ENCODE measurements at places on chromosomes 6 and 20. TPM values are rescaled to one million over a fixed set of nuclear protein-coding genes. Genes with fewer than 3 reads are reported as not detected.

DNA sequence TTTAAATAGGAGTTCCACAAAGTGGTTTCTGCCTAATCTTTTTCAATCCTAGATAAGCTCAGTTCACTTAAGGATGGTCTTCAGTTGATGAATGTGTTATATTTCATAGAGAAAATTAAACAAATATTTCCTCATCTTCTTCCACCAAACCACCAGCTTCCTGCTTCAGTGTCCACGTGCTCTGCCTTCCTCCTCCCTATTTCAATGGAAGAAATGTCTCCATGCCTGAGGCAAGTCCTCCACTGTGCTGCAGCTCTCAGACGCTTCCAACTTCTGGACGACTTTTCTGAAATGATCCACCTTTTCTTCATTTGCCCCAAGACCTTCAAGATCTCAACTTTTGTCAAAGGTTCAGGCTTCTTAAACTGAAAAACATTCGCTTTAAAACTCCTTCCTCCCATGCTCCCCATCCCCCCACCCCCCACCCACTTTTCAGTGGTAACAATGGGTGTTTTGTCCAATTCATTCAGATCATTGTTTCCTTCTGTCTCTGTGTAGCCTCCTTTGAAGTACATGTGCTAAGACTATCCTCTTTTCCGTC is 25.3 kb upstream of the FABP7 start:
- DNase-seq = no peak

DNA sequence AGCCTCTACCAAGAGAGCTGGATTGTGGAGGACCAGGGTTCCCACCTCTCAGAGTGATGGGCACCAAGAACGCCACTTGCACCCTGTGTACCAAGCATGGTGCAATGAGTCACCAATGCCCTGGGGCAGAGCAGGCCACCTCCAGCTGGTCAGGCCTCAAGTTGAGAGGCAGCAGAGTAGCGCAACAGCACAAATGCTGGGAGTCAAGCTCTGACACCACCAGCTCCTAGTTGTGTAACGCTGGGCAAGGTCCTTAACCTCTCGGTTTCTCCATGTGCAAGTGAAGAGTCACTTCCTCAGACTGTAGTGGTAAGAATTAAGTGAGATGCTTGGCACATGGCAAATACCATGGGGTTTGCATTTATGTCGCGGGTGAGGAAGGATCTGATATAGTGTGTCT is 25.6 kb downstream of the GFOD1 start:
- DNase-seq = no peak

DNA sequence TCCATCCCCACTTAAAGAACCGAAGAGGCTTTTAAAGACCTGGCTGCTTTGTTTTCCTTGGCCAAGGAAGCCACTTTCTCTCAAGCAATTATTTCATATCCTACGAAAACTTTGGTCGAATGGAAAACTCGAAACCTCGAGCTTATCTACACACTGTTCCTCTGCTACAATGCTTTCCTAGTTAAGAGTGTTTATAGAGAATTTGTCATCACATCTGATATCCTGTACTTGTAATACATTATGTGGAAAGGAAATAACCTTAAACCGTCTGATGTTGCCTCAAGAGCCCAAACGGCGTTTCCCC is 28.1 kb downstream of the TFAP2B start:
- DNase-seq = no peak

- peak; percentile 3 for DNase-seq
Measured at GRCh38 chr6:52020945-52021570, 66.4 kb downstream of the PKHD1 start.

GRCh38 chr6:35343835-35344550 is 1.6 kb downstream of the PPARD start:
- DNase-seq = no peak

- DNase-seq = no peak
Measured at GRCh38 chr20:25196786-25197120, 1.2 kb downstream of the ENTPD6 start.

GRCh38 chr6:147911686-147912085 is 403.2 kb downstream of the SAMD5 start:
- DNase-seq = no peak

DNA sequence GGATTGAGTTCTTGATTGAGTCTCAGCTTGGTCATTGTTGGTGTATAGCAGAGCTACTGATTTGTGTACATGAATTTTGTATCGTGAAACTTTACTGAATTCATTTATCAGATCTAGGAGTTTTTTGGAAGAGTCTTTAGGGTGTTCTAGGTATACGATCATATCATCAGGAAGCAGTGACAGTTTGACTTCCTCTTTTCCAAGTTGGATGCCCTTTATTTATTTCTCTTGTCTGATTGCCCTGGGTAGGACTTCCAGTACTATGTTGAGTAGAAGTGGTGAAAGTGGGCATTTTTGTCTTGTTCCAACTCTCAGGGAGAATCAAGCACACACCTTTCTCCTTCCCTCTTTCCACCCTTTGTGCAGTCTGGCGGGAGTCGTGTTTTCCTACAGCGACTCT is 26.4 kb downstream of the RPP40 start:
- DNase-seq = no peak

DNA sequence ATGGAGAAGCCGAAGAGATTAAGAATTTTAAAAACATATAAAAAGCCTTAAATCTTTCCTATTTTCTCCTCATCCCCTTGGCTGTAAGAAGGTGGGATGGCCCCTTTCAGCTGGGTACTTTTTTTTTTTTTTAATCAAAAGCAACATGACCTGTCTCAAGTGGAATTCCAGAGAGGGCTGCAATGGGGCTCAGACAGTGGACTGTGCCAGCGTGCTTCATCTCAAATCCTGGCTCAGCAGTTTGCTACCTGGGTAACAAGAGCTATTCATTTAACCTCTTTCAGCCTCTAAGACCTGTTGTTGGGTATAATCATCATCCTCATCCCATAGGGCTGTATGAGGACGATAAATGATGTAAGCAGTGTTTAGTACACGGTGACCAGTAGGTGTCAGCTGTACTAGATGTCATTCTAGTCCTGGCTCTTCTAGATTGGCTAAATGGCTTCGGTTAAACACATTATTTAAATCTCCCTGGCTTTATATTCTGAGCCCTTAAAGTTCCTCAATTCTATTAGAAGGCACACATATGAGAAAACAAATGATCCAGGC is 6.9 kb upstream of the PPP1R3G start:
- peak; percentile 34 for DNase-seq

DNA sequence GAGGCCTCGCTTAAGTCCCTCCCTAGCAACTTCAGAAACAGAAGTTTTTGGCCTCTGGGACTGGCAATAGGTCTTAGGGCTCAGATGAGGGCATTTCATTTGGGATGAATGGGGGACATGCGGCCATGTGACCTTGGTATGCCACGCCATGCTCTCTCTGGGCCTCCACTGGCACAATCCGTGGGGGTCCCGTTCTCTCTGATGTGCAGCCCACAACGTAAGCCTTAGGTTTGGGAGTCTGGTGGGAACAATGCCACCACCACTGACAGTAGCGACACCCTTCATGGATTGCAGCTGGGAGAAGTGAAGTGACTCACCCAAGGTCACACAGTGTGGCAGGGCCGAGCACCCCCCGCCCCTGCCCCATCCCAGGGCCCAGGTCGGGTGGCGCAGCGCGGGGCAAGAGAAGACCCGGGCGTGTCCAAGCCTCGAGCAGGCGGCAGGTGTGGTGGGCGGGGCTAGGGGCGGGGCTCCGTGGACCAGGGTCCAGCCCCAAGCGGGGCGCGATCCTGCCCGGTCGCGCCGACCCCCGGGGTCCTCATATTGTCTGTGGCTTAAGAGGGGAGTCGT is 864 bp upstream of the CEBPB start:
- DNase-seq = no peak

DNA sequence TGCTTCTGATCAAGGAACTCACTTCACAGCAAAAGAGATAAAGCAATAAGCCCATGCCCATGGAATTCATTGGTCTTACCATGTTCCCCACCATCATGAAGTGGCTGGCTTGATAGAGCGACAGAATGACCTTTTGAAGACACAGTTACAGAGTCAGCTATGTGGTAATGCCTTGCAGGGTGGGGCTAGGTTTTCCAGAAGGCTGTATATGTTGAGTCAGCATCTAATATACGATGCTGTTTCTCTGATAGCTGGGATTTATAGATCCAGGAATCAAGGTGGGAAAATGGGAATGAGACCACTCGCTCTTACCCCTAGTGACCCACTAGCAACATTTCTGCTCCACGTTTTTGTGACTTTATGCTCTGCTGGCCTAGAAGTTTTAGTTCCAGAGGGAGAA is 220.7 kb upstream of the RSPO3 start:
- no peak for DNase-seq

DNA sequence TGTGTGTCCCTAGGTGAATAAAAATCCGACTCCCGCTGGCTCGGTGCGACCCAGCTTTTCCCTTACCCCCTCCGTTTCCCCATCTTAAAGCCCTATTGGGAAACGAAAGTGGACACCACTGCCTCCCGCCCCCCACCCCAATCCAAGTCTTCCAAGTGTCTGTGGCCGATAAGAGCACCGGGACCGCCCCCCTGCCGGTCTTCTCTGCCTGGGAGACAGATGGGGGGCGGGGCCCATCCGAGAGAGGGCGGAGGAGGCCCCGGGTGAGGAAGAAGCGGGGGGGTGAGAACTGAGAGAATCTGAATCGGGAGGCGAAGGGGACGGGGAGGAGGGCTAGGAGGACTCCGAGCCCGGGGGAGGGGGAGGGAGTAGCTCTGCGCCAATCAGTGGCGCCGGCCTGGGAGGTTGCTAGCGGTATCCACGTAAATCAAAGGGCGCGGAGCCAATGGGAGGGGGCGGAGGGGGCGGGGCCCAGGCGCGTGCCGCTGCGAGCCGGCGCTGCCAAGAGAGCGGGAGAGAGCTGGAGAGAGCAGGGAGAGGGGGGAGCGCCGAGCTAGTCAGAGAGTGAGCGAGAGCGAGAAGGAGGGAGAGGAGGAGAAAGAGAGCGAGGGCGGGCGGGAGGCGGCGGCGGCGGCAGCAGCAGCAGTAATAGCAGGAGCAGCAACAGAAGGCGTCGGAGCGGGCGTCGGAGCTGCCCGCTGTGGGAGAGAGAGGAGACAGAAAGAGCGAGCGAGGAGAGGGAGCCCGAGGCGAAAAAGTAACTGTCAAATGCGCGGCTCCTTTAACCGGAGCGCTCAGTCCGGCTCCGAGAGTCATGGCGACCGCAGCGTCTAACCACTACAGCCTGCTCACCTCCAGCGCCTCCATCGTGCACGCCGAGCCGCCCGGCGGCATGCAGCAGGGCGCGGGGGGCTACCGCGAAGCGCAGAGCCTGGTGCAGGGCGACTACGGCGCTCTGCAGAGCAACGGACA is at the start of gene POU3F2:
POU3F2 (plus strand) TSS at position 515 of the 972 bp plus-strand sequence; CDS start at position 815, 300 bp downstream.
- DNase-seq = no peak

- no peak for DNase-seq
Measured at GRCh38 chr20:59300333-59301081, at the start of gene EDN3. Gene EDN3 (plus strand): TSS chr20:59300611. CDS start chr20:59300813, 202 bp downstream.

GRCh38 chr6:43683708-43684455 is 3.7 kb downstream of the MRPS18A start:
- DNase-seq = no peak

DNA sequence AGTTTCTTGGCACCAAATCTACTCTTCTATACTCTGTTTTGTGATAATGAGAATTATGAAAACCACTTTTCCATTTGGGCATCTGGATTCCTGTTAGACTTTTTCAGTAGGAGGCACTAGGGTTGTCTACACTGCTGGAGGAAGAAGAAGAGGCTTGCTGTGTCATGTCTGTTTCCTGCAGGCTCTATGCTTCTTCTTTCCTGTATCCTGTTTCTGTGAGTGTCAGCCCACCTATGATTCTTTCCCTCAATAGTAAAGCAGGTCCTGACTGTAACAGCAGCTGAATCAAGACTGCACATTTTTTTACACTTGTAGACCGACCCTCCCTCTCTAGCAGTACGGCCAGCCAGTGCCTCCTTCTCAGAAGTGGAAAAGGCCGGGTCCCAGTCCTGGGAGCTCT is 603.9 kb downstream of the HDGFL1 start:
- no peak for DNase-seq

DNA sequence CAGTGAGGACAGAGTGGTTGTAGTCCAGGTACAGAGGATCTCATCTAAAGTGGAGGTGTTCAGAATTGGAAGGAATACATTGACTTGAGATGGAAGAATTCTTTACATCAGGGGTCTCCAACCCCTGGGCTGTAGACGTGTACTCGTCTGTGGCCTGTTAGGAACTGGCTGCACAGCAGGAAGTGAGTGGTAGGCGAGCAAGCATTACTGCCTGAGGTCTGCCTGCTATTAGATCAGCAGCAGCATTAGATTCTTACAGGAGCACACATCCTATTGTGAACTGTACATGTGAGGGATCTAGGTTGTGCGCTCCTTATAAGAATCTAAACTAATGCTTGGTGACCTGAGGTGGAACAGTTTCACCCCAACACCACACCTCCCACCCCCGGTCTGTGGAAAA is 121.1 kb downstream of the CDKAL1 start:
- no peak for DNase-seq

GRCh38 chr6:112321941-112322424 is 25.1 kb upstream of the RFPL4B start:
- DNase-seq = no peak

DNA sequence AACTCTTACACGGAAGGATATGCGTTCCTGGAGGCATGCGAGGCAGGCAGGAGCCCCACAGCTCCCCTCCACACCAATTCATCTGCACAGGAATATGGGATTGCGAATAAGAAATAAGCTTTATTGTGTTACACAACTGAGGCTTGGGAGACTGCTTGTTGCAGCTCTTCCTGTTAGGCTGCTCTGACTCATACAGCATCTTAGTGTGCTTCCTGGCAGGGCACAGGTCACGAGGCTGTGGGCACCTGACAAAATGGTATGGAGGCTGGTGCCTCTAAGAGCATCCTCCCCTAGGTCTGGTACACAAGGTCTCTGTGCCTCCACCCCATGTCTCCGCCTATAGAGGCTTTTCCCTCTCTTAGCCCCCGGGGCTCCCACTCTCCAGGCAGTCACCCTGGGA is 6.8 kb downstream of the SLC22A3 start:
- no peak for DNase-seq

Gene NELFE
- total RNA-seq = 68.3 TPM

Gene RAB5IF
- total RNA-seq = 82.9 TPM

Gene ZSCAN23
- total RNA-seq = not detected

Gene ECT2L
- not detected for total RNA-seq

Gene ALDH8A1
- 1.4 TPM for total RNA-seq

Gene MRPL18
- 106 TPM for total RNA-seq

Gene MOG
- total RNA-seq = not detected

Gene MACROD2
- 3.7 TPM for total RNA-seq
